HuH-7 (cell line): ENCODE measurements at places on chromosomes 2 and 18.

- DNase-seq, result no peak
Observed at GRCh38 chr2:104889291-104889959, 35.5 kb downstream of the POU3F3 start.

- no peak for DNase-seq
Observed at GRCh38 chr2:63788071-63788470, 53.6 kb upstream of the UGP2 start.

DNA sequence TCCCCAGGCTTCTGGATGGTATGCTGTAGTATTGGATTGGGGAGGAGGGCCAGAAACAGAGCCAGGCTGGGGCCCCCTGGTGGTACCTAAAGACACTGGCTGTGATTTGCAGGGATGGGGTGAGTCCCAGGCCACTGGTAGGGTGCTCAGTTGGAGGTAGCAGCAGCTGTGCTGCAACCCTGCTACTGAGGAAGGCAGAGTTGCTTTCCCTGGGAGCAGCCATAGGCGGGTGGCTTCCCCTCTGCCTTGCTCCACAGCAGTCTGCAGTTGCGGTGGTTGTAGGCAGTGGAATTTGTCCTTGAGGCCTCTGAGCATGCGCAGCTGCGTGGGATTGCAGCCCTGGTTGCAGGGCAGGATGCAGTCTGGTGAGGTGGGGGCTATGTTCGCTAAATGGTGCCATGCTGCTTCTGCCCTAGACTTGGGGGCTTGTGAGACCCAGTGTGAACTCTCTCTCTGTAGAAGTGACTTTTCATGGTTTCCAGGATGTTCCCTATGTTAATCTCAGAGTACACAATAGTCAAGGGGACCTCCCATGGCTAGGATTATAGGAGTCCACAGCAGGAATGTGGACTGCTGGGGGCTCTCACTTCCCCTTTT, 443.5 kb downstream of the XIRP2 start:
- peak; percentile 44 for DNase-seq

DNA sequence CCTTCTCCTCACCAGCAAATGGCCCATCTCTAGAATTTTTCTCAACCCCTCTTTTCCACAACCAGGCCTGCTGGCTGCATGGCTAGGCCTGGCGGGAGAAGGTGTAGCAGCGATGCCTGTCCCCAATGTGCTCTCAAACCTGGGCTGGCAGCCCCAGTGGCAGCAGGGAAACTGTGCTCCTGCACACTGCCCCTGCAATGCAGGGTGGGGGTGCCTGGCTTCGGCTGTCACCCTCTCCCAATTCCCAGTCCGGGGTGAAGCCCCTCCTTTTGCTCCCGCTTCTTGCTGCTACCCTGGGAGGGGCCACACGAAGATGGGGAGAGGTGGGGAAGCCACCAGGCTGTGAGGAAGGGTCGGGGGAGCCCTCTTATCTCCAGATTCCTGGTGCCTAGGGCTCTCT, 36.1 kb upstream of the OTOF start:
- DNase-seq, result no peak

- no peak for DNase-seq
Observed at GRCh38 chr2:75310876-75311275, 111.6 kb upstream of the TACR1 start.

DNA sequence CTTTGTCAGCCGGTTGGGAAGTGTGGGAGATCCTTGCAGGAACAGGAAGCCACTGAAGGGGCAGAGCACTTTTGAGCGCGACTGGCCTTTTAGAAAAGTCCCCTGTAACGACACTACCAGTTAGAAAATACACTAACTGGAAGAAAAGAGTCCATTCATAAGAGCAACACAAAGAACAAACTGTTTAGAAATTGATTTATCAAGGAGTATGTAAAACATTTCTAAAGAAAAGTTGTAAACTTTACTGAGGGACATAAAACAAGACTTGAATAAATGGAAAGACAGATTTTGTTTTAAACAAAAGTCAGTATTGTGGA, 29.8 kb upstream of the POMC start:
- no peak for DNase-seq

GRCh38 chr2:82526277-82526676, 1932.8 kb downstream of the SUCLG1 start:
- DNase-seq, result no peak

- no peak for DNase-seq
Observed at GRCh38 chr2:158497486-158497885, 40.7 kb downstream of the PKP4 start.

GRCh38 chr2:84840306-84840705, 40.6 kb downstream of the TRABD2A start:
- DNase-seq, result no peak

GRCh38 chr2:140882671-140883620, 1247.9 kb downstream of the LRP1B start:
- no peak for DNase-seq

DNA sequence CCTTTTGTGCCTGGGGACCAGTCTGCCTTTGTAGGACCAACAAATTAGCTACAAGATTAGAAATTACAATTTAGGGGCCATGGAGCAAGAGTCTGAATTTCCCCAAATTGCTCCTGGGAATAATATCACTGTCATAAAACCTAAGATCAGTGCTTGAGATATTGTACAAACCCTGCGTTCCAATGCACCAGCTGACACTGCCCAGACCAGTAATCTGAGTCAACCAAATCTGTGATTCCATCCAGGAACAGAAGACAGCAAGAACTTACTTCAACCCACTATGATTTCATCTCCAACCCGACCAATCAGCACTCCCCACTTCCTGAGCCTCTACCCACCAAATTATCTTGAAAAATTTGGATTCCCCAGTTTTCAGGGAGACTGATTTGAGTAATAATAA, 1305.0 kb upstream of the NRXN1 start:
- DNase-seq, result no peak

DNA sequence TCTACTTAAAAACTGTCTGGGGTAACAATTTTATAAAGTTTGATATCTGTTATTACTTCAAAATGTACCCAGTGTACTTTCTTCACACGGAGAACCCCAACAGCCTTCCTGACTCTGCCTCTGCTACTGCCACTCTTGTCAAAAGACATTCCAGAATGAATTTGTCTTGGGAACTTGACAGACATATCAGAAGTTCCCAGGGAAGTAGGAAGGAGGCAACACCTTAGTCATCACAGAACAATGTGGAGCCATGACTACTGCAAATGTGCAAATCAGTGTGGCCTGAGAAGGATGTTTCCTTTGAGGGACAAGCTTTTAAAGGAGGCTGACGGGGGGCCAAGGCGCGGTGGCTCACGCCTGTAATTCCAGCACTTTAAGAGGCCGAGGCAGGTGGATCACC, 133.8 kb upstream of the RNF152 start:
- DNase-seq, result no peak

- DNase-seq, result no peak
Observed at GRCh38 chr2:136000502-136000901, 15.1 kb upstream of the DARS1 start.

- DNase-seq, result no peak
Observed at GRCh38 chr2:136005462-136006196, 20.2 kb upstream of the DARS1 start.

DNA sequence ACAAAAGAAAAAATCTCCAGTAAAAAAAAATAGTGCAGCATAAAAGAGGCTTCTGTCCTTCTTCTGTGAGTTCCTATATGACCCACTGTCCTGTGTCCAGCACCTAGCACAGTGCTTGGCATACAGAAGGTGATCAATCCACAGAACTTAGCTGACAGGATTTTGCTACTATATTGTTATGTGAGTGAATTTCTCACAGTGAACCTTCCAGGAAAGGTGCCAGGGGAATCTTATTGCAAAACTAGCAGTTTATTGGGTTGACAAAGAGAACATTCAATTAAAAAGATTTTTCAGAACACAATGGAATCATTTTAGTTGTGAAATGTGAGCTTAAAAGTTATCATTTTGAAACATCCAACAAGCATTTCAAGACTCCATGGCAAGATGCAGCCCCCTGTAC, 12.4 kb upstream of the TRIB2 start:
- DNase-seq, result no peak

GRCh38 chr18:63366213-63367052, 573 bp downstream of the KDSR start:
- DNase-seq, result peak; percentile 48

DNA sequence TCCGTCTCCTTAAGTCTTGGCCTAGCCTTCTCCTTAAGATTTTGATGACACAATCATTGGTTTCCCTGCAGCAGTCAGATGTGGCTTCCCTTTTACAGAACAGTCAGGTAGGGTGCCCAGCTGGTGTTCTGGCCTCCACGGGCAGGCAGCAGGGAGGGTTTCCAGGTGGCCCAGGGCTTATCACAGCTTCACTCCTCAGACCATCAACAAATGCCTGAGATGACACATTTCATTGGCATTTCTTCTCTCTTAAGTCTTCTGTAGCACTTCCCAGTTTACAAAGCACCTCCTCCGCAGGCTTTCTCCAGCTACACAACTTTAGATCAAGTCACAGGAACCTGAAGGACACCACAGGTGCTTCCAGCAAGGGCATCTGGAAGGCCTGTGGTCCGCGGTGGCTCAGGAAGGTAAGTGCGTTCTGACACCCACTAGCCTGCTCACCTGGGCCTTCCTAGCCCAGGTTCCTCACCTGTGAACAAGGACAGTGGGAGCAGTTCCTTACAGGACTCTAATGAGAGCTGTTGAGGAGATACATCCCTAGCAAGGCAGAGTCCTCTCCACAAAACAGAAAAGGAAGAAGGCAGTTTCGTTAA, 37.6 kb downstream of the PTPN18 start:
- no peak for DNase-seq

DNA sequence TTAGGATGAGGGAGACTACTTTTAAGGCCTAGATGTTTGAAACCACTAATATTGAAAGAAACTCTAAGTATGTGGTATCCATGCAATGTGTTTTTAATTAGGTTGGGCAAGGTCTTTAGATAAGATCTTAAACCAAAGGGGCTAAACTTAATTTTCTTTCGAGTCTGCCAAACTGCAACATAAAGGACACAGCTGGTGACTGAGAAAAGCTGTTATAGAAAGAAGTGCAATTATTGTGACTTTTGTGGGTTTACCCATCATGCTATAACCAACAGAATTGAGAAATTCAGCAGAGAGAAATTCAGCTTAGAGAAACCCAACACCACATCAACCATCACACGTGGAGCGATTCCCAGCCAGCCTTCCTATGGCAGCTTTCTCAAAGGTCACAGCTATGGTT, 119.5 kb upstream of the LMAN1 start:
- DNase-seq, result no peak

DNA sequence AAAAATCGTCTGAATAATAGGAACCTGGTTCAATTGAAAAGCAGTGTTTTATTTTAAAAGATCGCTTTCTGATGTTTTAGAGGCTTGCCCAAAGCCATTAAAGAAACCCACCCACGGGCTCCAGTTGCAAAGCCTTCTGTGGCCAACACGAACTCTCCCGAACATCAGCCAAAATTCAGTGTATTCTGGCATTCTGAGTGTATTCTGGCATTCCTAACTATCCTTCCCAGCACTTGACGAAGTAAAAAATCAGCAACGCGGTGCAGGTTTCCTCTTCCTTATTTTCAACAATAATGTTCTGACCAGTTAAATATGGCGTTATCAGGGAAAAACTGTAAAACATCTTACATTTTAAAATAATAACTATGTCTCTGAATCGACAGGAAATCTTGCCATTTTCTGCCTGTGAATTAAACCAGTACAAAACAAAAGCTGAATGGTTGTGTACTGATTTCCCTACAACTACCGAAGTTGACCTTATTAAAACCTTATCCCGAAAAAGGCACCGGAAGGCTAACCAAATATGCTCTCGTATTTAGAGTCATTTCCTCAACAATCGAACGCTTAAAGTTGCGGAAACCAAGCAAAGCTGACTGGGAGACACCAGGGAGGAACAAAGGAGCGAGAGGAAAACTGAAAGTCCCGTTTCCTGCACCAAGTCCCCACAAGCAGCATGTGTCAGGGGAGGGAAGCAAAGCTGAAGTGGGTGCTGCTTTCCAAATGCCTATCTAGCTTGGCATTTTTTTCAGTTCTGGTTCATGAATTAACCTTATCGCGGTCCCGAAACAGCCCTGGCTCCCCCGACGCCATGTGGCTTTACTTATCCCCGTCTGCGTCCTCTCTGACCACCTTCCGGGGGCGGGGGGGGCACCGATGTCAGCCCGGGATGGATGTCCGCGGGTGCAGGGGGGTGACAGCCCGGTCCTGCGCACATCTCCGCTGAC, 44.3 kb downstream of the ZNF516 start:
- DNase-seq, result no peak
